Left forelimb (tissue), 1 donor: ENCODE measurements at places on chromosomes 2 and 18.

DNA sequence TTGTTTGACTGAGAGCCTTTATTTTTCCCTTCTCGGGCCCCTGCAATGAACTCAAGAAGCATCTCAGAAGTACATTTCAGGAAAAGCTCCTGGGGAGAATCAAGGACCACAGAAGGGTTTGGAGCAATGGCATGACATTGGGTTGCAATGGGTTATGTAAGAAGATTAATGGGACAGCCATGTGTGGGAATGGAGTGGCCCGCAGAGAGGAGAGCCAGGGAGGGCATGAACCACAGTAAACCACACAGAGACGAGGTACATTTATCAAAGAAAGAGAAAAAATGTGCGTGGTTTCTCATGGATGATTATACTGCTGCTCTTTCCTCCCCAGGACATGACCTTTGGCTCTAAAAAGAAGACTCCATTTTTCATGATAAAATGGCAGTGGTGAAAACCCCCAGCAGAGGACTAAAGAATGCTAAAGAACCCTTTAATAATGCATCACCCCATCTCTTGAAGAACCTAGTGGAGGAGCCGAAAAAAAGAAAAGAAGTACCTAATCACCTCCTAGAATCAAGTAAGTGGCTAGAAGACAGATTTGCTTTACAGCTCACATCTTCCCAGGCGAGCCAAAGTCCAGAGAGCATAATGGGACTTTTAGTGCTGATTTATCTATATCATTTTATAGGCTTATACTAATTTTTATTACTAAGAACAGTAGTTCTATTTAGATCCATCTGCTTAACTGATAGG is 1.7 kb downstream of the CFAP221 start:
- DNase-seq = no peak

GRCh38 chr18:77079954-77080682 is 52.5 kb downstream of the MBP start:
- peak; percentile 63 for DNase-seq

DNA sequence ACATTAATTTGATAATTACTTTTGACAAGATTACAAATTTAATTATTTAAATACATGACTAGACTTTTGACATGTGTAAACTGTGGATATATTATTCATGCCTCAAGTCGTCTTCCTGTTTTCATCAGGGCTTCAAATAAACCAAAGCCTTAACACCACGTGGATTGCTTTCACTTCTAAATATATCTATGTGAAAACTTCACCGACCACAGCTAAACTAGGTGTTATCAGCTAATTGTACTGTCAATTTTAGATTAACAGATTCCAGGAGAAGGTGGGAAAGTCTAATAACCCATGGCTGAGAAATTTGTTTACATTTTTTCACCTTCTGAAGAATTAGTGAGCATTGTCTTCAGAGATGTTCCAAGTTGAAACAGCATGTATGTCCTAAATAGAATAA is 494.7 kb upstream of the FAM98A start:
- no peak for DNase-seq

DNA sequence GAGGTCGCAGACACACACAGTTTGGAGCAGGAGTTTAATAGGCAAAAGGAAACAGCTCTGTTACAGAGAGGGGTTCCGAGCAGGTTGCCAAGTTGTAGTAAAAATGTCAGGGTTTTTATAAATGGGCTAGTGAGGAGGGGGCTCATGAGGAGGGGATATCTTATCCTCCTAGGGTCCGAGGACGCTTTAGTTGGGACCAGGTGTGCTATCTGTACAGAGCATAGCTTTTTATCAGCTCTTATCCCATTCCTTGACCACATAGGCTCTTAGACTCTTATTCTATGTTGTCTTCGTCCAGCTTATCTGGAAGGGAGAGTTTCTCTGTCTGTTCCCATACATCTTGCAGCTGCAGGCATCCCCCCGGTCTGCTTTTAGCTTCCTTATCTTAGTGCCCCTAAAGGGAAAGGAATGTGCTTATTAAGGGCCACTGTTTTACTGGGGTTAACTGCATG is 44.7 kb downstream of the PDK1 start:
- DNase-seq = no peak

GRCh38 chr2:1811258-1811970 is 67.1 kb upstream of the PXDN start:
- DNase-seq = no peak

- no peak for DNase-seq
These were observed 65.8 kb downstream of the DCDC2C start for GRCh38 chr2:3768960-3769765.

DNA sequence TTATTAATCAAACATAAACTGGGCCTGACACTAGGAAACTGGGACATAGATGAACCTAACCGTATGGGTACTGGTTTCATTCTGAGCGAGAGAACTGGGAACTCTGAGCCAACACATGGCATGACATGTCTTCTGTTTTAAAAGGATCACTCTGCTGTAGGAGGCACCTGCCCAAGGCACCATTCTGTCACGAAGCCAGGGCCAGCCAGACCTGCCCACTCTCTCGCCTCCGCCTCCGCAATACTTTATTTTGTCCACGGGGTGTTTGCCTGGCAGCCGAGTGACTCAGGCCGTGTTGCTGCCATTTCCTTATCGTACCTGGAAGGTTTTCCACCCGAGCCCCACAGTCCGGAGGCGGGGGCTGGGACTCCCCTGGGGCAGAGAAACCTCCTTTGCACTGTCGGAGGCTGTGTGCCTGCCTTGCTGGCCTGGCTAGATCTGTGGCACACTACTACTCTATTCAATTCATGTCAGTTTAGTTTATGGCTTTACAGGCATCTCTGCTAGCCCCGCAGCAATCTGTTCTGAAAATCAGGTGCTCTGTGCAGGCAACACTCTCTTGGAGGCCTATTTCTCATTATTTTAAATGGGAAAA is 120.4 kb upstream of the ACKR3 start:
- no peak for DNase-seq

GRCh38 chr2:37653093-37653492 is 18.3 kb downstream of the CDC42EP3 start:
- no peak for DNase-seq

GRCh38 chr18:77376043-77376732 is 126.5 kb downstream of the GALR1 start:
- no peak for DNase-seq

GRCh38 chr2:30871980-30872789 is 64.9 kb upstream of the CAPN13 start:
- no peak for DNase-seq

DNA sequence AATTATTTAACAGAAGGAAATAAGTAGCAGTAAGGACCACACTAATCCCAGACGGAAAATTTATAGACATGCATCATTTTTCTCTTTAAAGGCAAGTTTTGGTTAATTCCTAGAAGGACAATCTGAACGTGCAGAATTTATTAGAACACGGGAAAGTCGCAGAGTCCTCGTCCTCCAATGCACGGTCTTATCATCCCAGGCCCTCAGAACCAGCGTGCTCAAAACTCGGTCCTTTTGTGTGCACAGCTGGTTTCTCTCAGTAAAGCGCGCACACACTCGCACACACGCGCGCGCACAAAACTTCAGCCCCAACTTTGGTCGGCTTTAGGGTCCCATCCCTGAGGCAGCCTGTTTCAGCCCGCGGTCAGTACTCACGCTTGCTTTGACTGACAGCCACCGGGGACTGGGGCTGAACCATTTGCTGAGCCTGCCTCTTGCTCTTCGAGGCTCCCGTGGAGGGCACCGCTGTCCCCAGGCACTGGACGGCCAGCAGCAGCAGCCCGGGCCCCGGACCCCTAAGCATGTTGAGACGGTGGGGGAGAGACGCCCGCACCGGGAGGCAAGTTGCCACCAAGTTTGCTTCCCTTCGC is 493 bp downstream of the FN1 start:
- DNase-seq = no peak
